ENCODE measurements at places on chromosomes 13 and 19. TPM values are rescaled to one million over a fixed set of nuclear protein-coding genes. Genes with fewer than 3 reads are reported as not detected.

DNA sequence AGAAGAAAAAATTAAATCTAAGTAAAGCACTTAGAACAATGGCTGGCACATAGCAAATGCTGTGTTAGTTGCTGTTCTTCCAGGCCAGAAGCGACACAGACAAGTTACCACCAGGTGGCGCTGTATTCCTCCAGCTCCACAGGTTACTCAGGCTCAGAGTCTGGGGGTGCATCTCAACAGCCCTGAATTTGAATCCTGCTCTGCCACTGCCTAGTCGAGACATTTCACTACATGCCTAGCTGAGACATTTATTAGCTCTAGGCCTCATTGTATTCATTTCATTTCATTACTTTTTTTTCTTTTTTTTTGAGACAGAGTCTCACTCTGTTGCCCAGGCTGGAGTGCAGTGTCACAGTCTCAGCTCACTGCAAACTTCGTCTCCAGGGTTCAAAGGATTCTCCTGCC lies 16.4 kb upstream of the CYP2B6 start:
- peak; percentile 79 for DNase-seq

DNA sequence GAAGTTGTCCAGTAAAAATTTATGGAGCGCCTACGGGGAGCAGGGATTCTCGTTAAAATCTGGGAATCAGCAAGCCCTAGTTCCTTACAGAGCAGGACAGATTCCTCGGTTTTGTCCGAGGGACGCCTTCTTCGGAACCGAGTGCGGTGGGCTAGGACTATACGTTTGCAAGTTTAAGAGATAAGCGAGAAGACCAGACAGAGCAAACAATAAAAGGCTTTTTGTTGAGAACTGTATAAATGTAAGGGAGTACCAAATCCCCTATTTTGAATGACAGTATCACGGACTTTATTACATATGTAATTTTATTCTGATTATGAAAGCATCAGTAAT lies 971 bp upstream of the ANKRD10 start:
- DNase-seq: no peak

NKPD1 gene
- not detected for total RNA-seq

DNA sequence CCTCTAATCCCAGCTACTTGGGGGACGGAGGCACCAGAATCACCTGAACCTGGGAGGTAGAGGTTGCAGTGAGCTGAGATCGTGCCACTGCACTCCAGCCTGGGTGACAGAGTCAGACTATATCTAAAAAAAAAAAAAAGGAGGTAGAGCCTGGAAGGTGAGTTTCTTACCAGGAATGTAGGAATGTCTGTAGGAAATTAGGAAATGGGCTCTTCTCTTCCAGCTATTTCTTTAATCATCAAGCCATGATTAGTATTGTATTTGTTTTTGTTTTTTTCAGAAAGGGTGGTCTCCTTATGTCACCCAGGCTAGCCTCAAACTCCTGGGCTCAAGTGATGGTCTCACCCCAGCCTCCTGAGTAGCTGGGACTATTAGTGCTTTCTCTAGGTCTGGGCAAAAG lies 26.3 kb upstream of the SERP2 start:
- DNase-seq: no peak

GRCh38 chr19:10784257-10784656 lies 51.8 kb downstream of the TMED1 start:
- no peak for DNase-seq

DNA sequence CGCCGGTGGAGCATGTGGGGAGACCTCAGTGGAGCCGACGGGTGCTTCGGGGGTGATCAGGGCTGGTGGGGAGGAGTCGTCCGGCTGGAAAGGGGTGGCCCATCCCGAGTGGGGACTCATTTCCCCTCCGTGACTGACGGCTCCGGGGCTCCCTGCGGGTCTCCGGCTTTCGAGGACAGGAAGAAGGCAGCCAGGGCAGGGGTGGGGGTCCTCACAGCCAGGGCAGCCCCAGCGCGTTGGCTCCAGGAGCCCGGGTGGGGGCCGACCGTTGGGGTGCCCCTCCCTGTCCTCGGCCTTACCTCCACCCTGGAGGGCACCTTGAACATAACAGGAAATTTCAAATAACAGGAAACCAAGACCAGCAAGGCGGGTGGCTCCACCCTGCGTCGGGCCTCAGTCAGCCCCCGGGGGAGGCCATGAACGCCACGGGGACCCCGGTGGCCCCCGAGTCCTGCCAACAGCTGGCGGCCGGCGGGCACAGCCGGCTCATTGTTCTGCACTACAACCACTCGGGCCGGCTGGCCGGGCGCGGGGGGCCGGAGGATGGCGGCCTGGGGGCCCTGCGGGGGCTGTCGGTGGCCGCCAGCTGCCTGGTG lies at the start of gene S1PR4:
Gene S1PR4 (plus strand): TSS at position 393 of the 596 bp plus-strand sequence. CDS start 24 bp downstream, at position 417.
- no peak for DNase-seq

DNA sequence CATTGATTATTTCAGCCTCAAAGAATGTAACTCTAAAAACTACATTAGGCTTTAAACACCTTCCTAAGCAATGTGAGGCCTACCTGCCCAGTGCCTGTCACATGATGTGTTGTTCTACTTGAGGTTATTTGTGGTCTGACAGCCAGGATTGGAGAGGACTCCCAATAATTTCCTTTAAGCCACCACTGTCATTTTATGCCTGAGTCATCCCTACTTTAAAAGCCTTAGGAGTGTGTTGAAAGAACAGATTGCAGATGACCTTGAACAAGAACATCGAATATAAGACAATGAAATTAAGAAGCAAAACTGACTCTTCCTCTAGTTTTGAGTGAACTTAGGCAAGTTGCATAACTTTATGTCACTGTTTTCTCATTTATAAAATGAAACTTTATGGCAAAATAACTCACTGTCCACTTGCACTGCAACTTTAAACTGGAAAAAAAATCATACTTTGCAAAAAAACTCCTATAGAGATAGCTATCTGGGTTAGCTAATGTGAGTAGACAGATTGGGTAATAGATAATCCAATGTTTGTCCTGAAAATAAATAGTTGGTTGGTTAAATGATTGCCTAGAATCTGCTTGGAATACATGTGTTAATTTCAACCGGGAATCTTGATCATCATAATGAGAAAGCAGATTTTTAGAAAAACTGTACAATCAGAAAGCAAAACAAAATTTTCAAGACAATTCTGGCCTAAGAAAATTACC lies 361.2 kb downstream of the SUCLA2 start:
- DNase-seq: no peak

TMEM38A gene
- total RNA-seq: 2.9 TPM

CEBPA gene
- total RNA-seq: 12.5 TPM

CASP14 gene
- not detected for total RNA-seq

ARHGAP33 gene
- total RNA-seq: 71.5 TPM

DNA sequence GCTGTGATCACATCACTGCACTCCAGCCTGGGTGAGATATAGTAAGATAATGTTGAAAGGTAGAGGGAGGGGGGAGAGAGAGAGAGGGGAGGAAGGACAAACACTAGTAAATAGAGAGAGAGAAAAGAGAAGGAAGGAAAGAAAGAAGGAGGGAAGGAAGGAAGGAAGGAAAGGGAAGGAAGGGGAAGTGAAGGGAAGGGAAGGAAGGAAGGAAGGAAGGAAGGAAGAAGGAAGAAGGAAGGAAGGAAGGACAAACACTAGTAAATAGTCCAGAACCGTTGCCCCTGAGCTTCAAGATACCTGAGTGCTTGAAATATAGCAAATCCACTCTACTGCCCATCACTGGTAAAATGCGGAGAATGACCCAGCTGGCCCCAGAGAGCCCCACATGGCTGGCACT lies 156.5 kb upstream of the ZNF507 start:
- no peak for DNase-seq

SIGLEC8 gene
- not detected for total RNA-seq
